ENCODE measurements at places on chromosomes 16 and 17.

DNA sequence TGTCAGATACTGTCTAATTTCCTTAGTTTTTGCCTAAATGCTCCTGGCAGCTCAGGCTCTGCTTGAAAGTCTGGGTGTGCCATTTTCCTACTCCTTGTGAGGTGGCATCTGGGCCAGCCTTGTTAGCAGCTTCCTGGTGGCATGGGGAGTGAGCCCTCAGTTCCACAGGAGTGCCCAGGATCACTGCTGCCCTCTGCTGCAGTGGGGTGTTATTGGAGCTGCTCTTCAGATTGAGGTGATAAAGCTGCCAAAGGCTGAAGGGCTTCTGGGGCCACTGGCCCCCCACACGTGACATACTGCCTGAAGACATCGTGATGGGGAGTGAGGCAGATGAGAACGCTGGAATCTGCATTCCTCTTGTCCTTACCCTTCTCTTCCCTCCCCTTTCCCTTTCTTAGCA is 27.4 kb downstream of the CEP95 start:
- no peak overlapping the region for H3K27ac ChIP-seq
- no peaks in the 10 kb centered on the region for H3K4me1 ChIP-seq
- no peaks in the 10 kb centered on the region for H3K27me3 ChIP-seq
- no peak for DNase-seq
- H3K4me3 ChIP-seq: no peak overlapping the region

DNA sequence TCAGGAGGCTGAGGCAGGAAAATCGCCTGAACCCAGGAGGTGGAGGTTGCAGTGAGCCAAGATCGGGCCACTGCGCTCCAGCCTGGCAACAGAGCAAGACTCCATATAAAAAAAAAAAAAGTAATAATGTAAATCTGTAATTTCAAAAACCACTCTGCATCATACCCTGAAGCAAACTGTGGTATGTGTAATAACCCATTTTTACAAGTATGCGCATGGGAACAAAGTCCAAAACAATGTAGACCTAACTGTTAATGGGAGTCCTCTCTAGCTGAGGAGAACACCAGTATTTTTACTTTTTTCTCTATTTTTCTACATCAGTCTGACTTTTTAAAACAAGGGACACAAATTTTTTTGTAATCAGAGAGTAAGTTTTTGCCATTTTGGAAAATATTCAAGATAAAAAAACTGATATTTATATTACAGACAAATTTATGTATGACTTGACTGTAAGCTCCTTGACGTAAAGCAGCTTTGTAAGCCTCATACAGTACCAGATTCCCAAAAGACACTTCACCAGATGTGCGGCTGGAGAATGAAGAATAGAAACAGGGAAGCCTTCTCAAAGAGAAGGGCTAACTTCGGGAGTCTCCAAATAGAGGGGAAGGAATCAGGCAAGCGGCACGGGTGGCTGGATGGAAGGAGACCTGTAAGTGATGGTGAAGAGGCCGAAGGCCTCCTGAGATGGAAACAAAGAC is 25.7 kb downstream of the CMTM4 start:
- no peaks in the 10 kb centered on the region for H3K4me1 ChIP-seq
- no peaks in the 10 kb centered on the region for H3K27me3 ChIP-seq

GRCh38 chr17:6137716-6138502 is 67.7 kb downstream of the WSCD1 start:
- H3K27me3 ChIP-seq: no peaks in the 10 kb centered on the region
- H3K4me3 ChIP-seq: no peak overlapping the region
- H3K27ac ChIP-seq: peak overlapping the region; percentile 69
- no peaks in the 10 kb centered on the region for H3K36me3 ChIP-seq
- no peak for DNase-seq

DNA sequence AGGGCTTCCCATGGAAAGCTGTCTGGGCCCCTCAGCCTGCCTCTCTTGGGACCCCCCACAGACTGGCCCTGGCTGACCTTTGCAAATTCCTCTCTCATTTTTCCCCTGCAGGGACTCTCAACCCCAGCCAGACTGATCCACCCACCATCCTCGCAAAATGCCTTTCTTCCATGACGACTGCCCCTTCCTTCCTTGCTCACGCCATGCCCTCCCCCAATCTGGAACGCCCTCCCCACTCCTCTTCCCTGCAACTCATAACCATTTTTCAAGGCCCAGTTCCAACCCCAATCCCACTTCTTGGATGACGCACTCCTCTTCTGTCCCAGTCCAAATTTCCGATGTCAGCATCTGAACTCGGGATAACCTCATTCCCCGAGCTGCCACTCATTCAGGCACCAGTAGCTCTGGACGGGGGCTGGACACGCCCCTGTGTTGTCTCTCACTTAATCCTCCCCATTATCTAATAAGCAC is 1.3 kb upstream of the DNAI2 start:
- H3K27ac ChIP-seq: no peak overlapping the region
- peaks cover 40% of the 10 kb centered on the region for H3K27me3 ChIP-seq
- peaks cover 32% of the 10 kb centered on the region for H3K4me1 ChIP-seq
- no peaks in the 10 kb centered on the region for H3K36me3 ChIP-seq
- DNase-seq: peak; percentile 26
- H3K4me3 ChIP-seq: no peak overlapping the region

- no peak for DNase-seq
- no peak overlapping the region for H3K27ac ChIP-seq
- peaks cover 38% of the 10 kb centered on the region for H3K36me3 ChIP-seq
- H3K27me3 ChIP-seq: no peaks in the 10 kb centered on the region
- H3K4me1 ChIP-seq: no peaks in the 10 kb centered on the region
- no peak overlapping the region for H3K4me3 ChIP-seq
Observed at GRCh38 chr16:50103764-50104163, 38.0 kb downstream of the HEATR3 start.

GRCh38 chr17:64687961-64688360 is 25.9 kb upstream of the SMURF2 start:
- no peaks in the 10 kb centered on the region for H3K36me3 ChIP-seq
- H3K4me3 ChIP-seq: no peak overlapping the region
- no peak for DNase-seq
- H3K27me3 ChIP-seq: no peaks in the 10 kb centered on the region

- H3K4me3 ChIP-seq: peak overlapping the region; percentile 77
- no peaks in the 10 kb centered on the region for H3K27me3 ChIP-seq
- DNase-seq: peak; percentile 82
- H3K36me3 ChIP-seq: peaks cover 31% of the 10 kb centered on the region
- peak overlapping the region; percentile 100 for H3K27ac ChIP-seq
Observed at GRCh38 chr16:2751577-2752034, 832 bp upstream of the SRRM2 start.

DNA sequence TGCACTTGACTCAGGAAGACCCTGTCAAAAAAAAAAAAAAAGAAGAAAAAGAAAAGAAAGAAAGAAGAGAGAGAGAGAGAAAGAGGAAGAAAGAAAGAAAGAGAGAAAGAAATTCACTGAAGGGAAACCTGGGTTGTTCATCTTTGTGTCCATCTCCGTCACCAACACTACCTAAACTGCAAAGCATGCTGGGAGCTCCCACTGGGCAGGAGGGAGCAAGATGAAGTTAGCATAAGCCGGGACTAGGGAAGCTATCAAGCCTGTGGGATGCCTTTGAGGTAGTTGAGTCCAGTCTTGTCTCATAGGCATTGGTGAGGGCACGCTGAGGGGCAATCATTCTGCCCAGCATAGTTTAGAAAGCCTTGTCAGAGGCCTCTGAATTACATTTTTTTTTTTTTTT is 7.6 kb upstream of the CBFB start:
- H3K27ac ChIP-seq: no peak overlapping the region
- H3K4me3 ChIP-seq: no peak overlapping the region
- H3K36me3 ChIP-seq: no peaks in the 10 kb centered on the region
- H3K27me3 ChIP-seq: peaks cover 11% of the 10 kb centered on the region

GRCh38 chr17:16534236-16534635 is 34.8 kb downstream of the ZNF287 start:
- peaks cover 9% of the 10 kb centered on the region for H3K4me1 ChIP-seq
- H3K36me3 ChIP-seq: no peaks in the 10 kb centered on the region
- no peak overlapping the region for H3K27ac ChIP-seq
- H3K27me3 ChIP-seq: peaks cover 11% of the 10 kb centered on the region
- DNase-seq: no peak

DNA sequence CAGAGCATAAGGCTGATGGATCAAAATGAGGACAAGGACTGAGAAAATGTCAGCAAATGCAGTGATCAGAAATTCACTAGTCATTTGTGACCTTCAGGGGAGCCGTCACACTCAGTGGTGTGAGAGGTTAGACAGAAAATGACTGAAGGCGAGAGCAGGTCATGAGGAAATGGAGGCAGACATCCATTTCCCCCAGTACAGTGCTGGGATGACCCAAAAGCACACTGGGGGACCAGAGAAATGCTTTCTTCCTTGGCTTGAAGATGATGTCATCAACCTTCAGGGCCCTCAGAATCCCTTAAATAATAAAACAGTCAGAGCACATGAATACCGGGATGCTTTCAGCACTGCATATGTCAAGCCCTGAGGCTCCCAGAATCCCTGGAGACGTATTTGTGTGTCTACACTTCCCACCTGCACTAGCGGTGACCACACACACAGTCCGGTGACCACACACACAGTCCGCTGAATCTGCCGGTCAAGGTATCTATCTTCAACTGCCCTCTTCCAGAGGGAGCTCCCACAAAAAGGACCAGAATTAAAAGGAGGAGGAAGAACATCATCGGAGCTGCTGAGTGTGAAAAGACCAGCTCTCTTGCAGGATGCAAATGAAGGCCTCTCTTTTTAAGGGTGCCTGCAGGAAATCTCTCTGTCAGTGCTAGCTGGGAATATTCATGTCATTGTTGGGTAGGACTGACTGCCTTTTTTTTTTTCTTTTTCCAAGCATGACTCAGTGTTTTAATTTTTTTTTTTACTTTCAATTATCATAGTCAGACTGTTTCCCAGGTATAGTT is 8.2 kb downstream of the UBE2O start:
- peak overlapping the region; percentile 86 for H3K27ac ChIP-seq
- H3K4me3 ChIP-seq: peak overlapping the region; percentile 39
- H3K4me1 ChIP-seq: peaks cover 94% of the 10 kb centered on the region
- DNase-seq: no peak

- H3K36me3 ChIP-seq: peaks cover 4% of the 10 kb centered on the region
- no peak overlapping the region for H3K27ac ChIP-seq
- peaks cover 71% of the 10 kb centered on the region for H3K4me1 ChIP-seq
- no peak for DNase-seq
Observed at GRCh38 chr16:14308368-14308723, 237.2 kb downstream of the MRTFB start.

- H3K4me1 ChIP-seq: peaks cover 29% of the 10 kb centered on the region
- H3K4me3 ChIP-seq: peak overlapping the region; percentile 87
- H3K27ac ChIP-seq: no peak overlapping the region
- no peak for DNase-seq
Observed at GRCh38 chr16:58127033-58127556, 2.1 kb downstream of the CFAP20 start.

GRCh38 chr16:5323284-5324141 is 225.9 kb upstream of the EEF2KMT start:
- peak; percentile 38 for DNase-seq
- peak overlapping the region; percentile 12 for H3K4me3 ChIP-seq
- peaks cover 15% of the 10 kb centered on the region for H3K4me1 ChIP-seq
- H3K27ac ChIP-seq: no peak overlapping the region
- no peaks in the 10 kb centered on the region for H3K27me3 ChIP-seq
- H3K36me3 ChIP-seq: peaks cover 10% of the 10 kb centered on the region

DNA sequence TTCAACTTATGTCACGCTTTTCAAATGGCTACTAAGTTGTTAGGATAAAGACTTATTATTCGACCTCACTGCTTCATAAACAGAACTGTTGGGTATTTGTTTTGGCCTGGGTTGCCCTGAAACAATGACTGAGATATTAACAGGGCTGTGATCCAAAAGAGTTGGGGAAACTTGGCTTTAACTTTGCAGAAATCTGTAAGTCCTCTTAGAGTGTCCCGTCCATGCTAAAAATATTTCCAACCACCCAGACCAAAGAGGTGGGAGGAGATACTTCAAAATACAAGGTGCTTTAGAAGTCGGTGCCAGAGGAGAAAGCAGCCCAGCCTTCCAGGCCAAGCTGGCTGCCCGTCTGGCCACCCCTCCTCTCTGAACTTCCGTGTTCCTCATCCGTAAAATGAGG is 16.1 kb upstream of the SPATA32 start:
- H3K27ac ChIP-seq: no peak overlapping the region
- peaks cover 2% of the 10 kb centered on the region for H3K36me3 ChIP-seq
- no peaks in the 10 kb centered on the region for H3K27me3 ChIP-seq
- H3K4me3 ChIP-seq: no peak overlapping the region
- DNase-seq: no peak

Data from WTC11 (cell line).